NCI-H524 treated with DMSO at 0.1 percent for 48 hours (cell line): ENCODE measurements at places on chromosomes 12 and 14.

DNA sequence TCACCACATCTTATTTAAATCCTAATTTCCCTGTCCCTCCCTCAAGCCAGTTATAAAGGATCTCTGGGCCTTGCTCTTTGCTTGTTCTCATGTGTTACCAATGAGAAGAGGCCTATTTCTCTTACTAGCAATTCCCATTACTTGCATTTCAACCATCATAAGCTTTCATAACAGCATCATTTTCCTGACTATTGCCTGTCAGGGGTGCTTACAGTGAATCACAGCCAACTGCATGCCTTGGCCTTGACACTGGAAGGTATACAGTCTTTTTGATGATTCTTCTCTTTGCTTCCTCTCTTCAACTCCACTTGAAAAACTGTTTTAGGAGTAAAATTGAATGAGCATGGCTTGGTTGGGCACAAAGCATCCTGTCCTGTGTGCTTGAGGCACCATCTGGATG lies 127.0 kb downstream of the NPAS3 start:
- DNase-seq = no peak

DNA sequence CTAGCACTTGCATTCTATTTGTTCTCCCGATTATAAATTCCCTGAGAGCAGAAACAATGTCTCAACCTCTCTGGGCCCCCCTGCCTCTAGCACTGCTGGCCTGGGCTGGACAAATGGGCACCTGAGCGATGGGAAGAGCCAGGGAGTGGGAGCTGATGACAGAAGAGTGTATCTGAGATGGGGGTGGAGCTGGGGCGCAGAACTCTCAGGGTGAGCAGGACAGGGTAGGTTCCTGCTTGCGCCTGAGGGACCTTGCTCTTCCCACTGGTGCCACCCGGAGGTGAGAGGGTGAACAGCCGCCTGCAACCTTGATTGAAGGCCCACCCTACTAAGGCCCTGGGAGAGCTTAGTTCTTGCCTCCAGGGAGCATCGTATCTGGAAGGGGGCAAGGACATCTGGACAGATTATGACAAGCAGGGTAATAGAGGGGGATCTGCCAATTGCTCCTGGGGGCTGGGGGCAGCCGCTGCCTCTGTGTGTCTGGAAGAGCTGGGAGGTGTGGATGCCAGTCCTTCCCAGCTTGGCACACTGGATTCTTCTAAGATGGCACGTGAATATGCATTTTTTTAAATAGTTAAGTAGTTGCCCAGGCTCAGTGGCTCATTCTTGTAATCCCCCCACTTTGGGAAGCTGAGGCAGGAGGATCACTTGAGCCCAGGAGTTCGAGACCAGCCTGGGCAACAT lies 43.0 kb upstream of the TSPAN9 start:
- DNase-seq = peak; percentile 56

DNA sequence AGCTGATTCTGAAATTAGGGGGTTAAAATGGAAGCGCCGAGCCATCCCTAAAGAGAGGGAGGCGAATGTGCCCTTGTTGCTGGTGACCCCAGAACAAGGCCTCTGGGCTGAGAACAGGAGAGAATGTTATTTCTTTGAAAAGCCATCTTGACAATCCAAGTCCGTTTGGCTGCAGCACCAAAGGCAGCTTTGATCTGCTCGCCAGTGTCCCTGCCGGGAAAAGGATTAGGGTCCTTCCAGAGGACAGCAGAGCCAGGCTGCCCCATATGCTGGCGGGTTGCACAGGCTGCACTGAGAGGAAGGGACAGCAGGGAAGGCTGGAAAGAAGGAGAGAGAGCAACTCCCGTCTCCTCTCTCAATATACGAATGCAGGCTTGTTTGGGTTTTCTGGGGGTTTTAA lies 141.7 kb downstream of the TMEM132C start:
- DNase-seq = no peak

- DNase-seq = no peak
These were observed 50.3 kb downstream of the TSHR start for GRCh38 chr14:81005540-81006228.

DNA sequence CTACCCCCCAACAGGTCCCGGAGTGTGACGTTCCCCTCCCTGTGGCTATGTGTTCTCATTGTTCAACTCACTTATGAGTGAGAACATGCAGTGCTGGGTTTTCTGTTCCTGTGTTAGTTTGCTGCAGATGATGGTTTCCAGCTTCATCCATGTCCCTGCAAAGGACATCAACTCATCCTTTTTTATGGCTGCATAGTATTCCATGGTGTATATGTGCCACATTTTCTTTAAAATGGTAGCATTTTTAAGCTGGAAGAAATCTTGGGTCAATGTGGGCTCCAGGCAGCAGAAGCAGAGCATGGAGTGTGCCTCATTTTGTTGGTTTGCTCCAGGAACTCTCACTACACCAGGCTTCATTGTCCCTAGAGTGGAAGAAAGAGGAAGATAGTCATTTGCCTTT lies 47.6 kb upstream of the ITPR2 start:
- no peak for DNase-seq

GRCh38 chr12:10097521-10097920 lies 1.3 kb downstream of the CLEC1A start:
- DNase-seq = no peak

- DNase-seq = no peak
These were observed 191.7 kb upstream of the DIO2 start for GRCh38 chr14:80403036-80403435.

GRCh38 chr14:49882826-49883694 lies 9.8 kb upstream of the ARF6 start:
- no peak for DNase-seq

DNA sequence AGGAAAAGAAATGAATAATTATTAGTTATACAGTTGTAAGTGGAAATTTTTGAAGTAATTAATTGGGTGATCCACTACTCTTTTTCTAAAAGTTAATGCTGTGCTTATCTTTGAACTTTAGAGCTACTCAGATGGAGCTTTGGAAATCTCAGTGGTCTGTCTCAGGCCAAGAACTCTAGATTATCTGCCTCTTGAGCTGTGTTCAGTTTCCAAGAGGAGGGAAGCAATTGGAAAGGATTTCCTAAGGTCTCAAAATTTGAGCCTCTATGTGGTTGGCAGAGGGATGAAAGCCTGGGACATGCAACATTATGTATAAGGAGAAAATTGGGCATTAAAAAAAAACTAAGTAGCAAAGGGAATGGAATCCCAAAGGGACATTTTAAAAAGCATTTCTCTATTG lies 334.0 kb upstream of the PRICKLE1 start:
- DNase-seq = no peak

GRCh38 chr12:57456145-57456700 lies 1.1 kb downstream of the INHBE start:
- DNase-seq = no peak

DNA sequence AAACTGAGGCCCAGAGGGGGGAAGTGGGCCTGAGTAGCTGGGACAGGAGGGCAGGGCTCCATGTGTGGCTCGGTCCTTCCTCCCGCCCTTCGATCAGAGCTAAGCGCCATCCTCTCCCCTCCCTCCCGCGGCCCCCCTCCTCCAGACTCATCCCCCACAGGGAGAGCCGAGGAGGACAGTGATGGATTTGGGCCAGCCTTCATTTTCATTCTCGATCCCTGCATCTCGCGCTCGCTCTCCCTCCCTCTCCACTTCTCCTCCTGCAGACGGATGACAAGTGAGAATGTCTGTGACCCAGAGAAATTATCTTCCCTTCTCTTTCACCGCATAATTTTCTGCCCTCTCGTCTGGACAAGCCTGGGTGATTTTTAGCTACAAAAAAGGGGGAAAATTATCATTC lies 183.3 kb downstream of the RBM19 start:
- no peak for DNase-seq

GRCh38 chr14:59465316-59466135 lies at the start of gene GPR135:
GPR135 (minus strand) TSS chr14:59465380; CDS start chr14:59465226, 154 bp downstream.
- no peak for DNase-seq

- DNase-seq = no peak
These were observed 18.8 kb downstream of the KNTC1 start for GRCh38 chr12:122545855-122546254.

- DNase-seq = no peak
These were observed 7.9 kb downstream of the NRIP2 start for GRCh38 chr12:2826721-2827515.

- DNase-seq = no peak
These were observed 43.8 kb downstream of the LRCOL1 start for GRCh38 chr12:132566516-132567131.

DNA sequence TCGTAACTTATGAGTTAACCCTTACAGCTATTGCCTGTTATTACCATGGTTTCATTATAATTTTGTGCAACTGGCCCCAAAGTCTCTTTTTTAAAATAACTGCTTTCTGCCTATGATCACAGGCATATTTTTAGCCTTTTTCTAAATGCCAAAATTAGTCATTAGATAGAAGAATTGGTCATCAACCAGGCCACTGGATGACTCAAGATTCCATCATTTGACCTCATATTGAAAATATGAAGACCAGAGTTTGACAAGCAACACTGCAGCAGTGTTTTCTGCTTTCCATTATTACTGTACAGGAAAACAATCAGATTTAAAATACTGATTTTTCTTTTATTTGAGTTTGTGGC lies 54.7 kb upstream of the OTOGL start:
- DNase-seq = no peak

GRCh38 chr12:41013881-41014642 lies 174.1 kb upstream of the PDZRN4 start:
- no peak for DNase-seq

DNA sequence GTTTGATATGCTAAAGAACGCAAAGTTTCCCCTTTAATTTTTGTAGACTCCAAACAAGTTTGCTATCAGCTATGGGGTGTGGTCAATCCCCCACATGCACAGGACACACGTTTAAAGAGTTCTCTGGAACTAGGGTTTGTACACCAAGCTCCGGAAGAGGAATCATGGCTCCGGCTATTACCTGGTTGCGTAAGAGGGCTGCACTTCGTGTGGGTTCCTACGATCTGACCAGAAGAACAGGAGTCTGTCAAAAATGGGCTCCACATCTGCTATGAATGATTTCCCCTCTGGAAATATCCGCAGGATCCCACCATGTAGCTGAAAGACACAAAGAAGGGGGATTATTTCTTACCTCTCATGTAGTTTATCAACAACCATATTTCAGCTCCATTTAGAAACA lies 22.0 kb downstream of the EGLN3 start:
- no peak for DNase-seq

- peak; percentile 39 for DNase-seq
These were observed 395.2 kb upstream of the DCN start for GRCh38 chr12:91577586-91578539.

DNA sequence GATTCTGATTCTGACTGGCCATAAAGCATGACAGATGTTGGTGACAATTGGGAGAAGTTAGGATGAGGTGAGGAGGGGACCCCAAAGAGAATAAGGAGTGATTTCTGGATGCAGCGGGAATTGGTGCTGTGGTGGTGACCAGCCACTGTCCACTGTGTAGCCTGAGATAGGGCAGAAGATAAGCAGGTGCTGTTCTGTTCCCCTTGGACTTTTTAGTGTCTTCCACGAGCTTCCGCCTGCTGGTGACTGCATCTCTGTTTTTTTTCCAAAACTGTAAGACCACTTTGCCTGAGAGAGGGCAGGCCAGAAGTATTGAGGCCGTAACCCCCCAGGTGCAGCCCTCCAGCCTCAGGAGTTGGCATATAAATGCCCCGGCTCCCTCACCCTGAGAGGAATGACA lies 161.2 kb upstream of the MYL2 start:
- no peak for DNase-seq

DNA sequence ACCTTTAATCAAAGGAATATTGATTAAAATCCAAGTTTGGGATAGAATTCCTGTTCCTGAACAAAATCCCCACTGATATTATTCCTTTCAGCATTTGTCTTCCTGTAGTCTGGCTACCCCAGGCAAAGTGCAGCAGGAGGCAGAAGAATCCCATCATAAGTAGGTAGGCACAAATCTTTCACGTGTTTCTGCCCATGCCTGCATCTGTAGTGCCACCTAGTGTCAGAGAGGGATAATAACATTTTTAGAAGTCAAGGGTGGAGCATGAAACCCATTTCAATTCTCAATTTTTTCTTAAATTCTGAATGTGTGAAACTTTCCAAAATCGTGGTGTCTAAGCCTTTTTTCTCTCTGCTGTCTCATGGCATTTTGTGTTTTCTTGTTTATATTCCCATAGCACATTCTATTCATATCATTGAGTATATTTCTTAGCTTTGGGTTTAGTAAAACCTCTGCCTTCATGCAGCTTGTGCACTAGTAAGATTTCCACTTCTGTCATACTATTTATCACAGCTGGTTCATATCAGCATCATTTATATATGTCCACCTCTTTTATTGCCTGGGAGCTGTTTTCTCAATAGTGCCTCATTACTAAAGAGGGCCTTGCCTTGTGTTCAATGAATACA lies 47.8 kb upstream of the RERG start:
- DNase-seq = peak; percentile 10

DNA sequence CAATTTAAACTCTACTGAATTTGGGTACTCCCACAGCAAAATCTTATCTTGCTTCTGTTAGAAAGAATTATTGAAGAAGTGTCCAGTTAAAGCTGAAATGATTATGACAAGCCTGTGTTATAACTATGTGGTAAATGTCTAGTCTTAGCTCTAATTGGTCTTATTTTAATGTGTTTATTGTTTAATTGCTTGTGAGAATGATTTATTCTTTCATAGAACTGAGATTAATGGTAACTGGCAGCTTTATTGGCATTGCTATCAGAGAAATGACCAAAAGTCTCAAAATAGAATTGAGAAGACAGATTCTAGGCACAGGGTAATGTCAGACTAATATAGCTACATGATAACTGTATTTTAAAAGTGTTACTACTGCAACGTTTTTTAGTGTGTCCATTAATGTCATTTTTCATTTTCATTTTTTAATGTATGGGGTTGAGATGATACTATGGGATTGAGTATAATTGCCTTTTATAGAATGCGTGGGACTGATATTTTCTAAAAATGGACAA lies 458.7 kb downstream of the AEBP2 start:
- DNase-seq = no peak

- no peak for DNase-seq
These were observed 12.2 kb downstream of the RNFT2 start for GRCh38 chr12:116750298-116750697.

- DNase-seq = no peak
These were observed 26.2 kb downstream of the ATF1 start for GRCh38 chr12:50790081-50790480.
